ENCODE measurements at places on chromosomes 2 and 18. TPM values are rescaled to one million over a fixed set of nuclear protein-coding genes. Genes with fewer than 3 reads are reported as not detected.
A peak's percentile ranks its signal among the peaks of the same experiment; 100 is the strongest.

DNA sequence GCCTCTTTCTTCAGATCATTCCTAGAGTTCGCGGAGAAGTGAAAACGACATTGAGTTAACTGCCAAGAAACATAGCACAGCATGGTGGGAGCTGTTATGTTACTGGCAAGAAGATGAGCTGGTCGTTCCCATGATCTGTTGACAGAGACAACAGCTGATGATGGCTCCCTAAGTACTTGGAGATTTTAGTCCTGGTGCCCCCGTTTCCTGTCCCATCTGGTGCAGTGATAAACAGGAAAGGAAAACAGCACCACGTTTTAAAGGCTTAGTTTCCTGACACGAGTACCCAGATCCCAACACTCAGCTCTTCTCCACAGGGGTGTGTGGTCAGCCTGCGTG is 56.4 kb upstream of the KCNG2 start:
- no peak overlapping the region for H3K4me3 ChIP-seq
- H3K27ac ChIP-seq = no peak overlapping the region
- DNase-seq = no peak

DNA sequence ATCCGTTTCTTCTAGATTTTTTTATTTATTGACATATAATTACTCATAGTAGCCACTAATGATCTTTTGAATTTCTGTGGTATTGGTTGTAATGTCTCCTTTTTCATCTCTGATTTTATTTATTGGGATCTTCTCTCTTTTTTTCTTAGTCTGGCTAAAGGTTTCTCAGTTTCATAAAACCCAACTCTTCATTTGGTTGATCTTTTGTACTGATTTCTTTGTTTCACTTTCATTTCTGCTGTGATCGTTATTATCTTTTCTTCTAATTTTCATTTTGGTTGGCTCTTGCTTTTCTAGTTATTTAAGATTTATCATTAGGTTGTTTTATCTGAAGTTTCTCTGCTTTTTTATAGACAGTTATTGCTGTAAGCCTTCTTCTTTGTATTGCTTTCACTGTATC is 463.6 kb upstream of the CRIM1 start:
- H3K36me3 ChIP-seq = no peaks in the 10 kb centered on the region
- no peak for DNase-seq
- H3K27me3 ChIP-seq = no peaks in the 10 kb centered on the region
- H3K4me1 ChIP-seq = no peaks in the 10 kb centered on the region
- H3K4me3 ChIP-seq = no peak overlapping the region
- H3K27ac ChIP-seq = no peak overlapping the region

DNA sequence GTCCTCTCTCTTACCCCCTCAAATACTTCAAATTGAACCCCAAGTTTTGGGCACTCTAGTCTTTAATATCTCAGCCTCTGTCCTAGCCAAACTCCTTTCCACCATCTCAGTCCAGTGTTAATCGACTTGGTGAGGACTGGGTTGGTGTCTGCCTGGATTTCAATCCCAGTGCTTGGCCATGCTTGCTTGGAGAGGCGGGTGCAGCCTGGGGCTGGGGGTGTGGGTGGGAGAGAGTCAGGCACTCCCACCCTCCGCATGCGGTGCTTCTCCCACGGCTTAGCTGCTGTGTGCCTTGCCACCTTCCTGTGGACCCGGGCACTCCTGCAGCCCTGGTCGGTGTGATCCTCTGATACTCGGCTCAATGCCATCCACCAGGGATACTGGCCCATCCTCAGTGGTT is 220.8 kb upstream of the HDAC4 start:
- H3K4me1 ChIP-seq = no peaks in the 10 kb centered on the region
- H3K4me3 ChIP-seq = no peak overlapping the region
- no peaks in the 10 kb centered on the region for H3K27me3 ChIP-seq
- no peak for DNase-seq
- H3K36me3 ChIP-seq = no peaks in the 10 kb centered on the region
- no peak overlapping the region for H3K27ac ChIP-seq

- H3K27me3 ChIP-seq = peaks cover 26% of the 10 kb centered on the region
- H3K4me1 ChIP-seq = no peaks in the 10 kb centered on the region
- peak overlapping the region; percentile 36 for H3K27ac ChIP-seq
- DNase-seq = peak; percentile 52
- H3K36me3 ChIP-seq = no peaks in the 10 kb centered on the region
Measured at GRCh38 chr18:34493566-34494358, 216.3 kb upstream of the DTNA start.

GRCh38 chr18:63505566-63506335 is 29.0 kb downstream of the SERPINB5 start:
- H3K27me3 ChIP-seq = peaks cover 3% of the 10 kb centered on the region
- peaks cover 7% of the 10 kb centered on the region for H3K4me1 ChIP-seq
- DNase-seq = no peak
- no peaks in the 10 kb centered on the region for H3K36me3 ChIP-seq
- H3K4me3 ChIP-seq = no peak overlapping the region

GRCh38 chr2:78145997-78146722 is 624.0 kb upstream of the LRRTM4 start:
- no peaks in the 10 kb centered on the region for H3K4me1 ChIP-seq
- H3K4me3 ChIP-seq = no peak overlapping the region
- no peaks in the 10 kb centered on the region for H3K27me3 ChIP-seq
- H3K27ac ChIP-seq = no peak overlapping the region

- H3K4me1 ChIP-seq = peaks cover 10% of the 10 kb centered on the region
- DNase-seq = no peak
- H3K4me3 ChIP-seq = no peak overlapping the region
- H3K36me3 ChIP-seq = peaks cover 76% of the 10 kb centered on the region
- H3K27ac ChIP-seq = no peak overlapping the region
Measured at GRCh38 chr2:25234738-25235137, 66.4 kb upstream of the POMC start.

DNA sequence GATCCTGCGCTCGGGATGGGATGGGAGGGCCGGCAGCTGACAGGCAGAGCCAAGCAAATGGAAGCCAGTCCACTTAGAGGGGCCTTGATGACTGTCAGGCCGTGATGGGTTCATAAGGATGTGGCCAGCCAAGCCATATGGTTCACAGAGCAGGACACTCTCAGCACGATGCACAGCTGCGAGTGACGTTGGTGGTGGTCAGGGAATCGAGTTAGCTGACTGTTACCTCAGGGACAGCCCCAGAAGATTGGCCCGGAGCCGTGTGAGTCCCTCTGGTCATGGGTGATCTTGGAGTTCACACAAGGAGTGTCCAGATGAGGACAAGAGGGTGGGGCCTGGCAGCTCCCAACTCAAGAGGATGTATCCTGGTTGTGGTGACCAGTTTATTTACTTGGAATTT is 70.2 kb downstream of the TPGS2 start:
- DNase-seq = no peak
- no peaks in the 10 kb centered on the region for H3K36me3 ChIP-seq
- no peak overlapping the region for H3K4me3 ChIP-seq
- peaks cover 8% of the 10 kb centered on the region for H3K4me1 ChIP-seq
- no peak overlapping the region for H3K27ac ChIP-seq

GRCh38 chr2:11478899-11479605 is 13.1 kb upstream of the E2F6 start:
- no peak overlapping the region for H3K4me3 ChIP-seq
- no peak overlapping the region for H3K27ac ChIP-seq
- H3K27me3 ChIP-seq = peaks cover 33% of the 10 kb centered on the region
- H3K4me1 ChIP-seq = no peaks in the 10 kb centered on the region

The ABCG8 gene
- not detected for total RNA-seq

The EGR4 gene
- total RNA-seq = not detected

The MC5R gene
- total RNA-seq = not detected

The GPAT2 gene
- total RNA-seq = 4.3 TPM

The RTP5 gene
- not detected for total RNA-seq

The FSHR gene
- total RNA-seq = not detected

The ARL4C gene
- total RNA-seq = 13.4 TPM
